ENCODE measurements at places on chromosomes 2 and 18.

DNA sequence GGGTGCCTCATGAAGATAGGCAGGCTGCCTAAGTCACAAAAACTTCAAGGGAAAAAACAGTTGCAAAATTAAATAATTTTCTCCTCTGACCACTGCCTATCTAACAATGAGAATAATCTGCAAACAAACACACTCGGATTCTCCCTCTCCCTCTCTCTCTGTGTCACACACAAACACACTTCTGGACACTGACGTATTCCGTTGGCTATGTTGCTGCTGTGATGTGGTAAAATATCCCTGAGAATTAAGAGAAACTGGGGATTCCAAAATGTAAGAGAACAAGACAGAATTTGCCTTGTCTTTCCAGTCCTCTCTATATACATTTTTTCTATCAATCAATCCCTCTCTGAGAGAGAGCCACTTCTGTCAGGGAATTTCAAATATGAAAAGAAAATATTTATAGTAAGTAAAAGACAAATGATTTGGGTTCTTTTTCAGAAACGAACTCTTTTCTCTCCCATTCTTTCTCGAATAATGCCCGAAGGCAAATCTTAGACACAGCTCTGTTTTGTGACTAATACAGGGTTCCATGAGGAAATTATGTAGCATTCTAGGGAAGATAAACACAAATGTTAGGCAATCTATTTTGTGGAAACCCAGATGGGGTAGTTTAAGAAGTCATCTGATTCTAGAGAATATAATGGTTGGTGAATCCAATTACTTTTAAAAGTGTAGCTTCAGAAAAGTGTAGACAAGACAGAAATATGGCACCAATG, 310.3 kb upstream of the CYP26B1 start:
- DNase-seq, result no peak

DNA sequence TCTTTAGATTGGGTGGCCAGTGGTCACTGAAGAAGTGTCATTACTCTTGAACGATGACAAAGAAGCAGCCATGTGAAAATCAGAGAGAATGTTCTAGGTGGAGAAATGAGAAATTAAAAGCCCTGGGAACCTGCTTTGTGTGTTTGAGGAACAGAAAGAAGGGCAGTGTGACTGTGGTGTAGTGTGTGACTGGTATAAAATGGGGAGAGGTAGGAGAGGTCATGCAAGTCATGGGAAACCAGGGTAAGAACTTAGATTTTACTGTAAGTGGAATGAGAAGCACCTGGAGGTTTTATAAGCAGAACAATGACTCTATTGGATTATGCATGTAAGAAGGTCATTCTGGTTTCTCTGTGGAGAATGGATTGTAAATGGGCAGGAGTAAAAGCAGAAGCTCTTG, 12.2 kb downstream of the ICOS start:
- no peak for DNase-seq

GRCh38 chr2:40405465-40405864, 46.4 kb downstream of the SLC8A1 start:
- DNase-seq, result no peak

DNA sequence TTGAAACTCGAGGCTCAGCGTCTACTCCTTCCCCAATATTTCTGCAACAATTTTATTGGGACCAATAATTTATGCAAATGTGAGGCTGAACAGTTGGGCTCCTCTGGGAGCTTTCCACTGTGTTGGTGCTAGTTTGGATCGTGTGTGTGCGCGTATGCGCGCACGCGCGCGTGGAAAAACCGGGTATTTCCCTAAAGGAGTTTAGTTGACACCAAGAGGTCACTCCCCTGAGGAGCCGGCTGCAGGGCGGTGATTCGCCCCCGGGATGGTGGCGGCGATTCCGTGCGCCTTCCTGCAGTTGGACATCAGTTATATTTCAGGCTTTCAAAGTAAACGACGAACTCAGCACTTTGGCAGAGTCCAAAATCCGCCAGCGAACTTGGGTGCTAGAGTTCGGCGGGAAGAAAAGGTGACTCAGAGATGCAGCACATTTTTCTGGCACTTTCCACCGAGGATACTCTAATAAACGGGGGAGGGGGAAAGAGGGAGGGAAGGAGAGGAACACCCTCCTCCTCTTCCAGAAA, 186.5 kb upstream of the FANCL start:
- DNase-seq, result no peak

- no peak for DNase-seq
These were observed 7.2 kb upstream of the GPC1 start for GRCh38 chr2:240428245-240428644.

DNA sequence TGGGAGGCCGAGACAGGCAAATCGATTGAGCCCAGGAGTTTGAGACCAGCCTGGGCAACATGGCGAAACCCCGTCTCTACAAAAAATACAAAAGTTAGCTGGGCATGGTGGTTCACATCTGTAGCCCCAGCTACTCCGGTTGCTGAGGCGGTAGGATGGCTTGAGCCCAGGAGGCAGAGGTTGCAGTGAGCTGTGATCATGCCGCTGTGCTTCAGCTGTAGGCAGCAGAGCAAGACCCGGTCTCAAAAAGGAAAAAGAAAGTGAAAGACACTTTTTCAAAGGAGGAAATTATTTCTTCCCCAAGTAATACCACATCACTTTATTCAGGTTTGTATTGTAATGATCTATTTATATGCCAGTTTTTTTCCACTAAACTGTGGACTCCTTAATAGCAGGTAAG, 35.7 kb upstream of the TAF4B start:
- DNase-seq, result no peak

GRCh38 chr2:149132339-149132738, 93.8 kb downstream of the LYPD6B start:
- no peak for DNase-seq

DNA sequence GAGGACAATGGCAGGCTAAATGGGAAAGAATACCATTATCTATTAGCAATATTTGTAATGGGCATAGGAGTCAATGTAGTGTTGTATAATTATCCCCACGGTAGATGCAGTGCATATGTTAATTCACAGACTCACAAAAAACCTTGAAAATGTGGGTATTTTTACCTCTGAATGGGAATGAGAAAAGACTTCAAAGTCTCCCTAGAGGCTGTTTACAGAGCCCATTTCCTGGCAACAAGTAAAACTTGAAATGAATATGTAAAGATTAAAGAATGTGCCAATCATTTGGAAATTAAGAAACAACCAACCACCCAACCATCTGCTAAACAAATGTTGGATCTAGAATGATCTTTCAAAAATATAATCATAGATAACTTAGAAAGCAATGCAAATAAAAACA, 27.1 kb downstream of the TRPM8 start:
- DNase-seq, result no peak

- no peak for DNase-seq
These were observed 12.2 kb downstream of the SH3BP4 start for GRCh38 chr2:234963773-234964615.

DNA sequence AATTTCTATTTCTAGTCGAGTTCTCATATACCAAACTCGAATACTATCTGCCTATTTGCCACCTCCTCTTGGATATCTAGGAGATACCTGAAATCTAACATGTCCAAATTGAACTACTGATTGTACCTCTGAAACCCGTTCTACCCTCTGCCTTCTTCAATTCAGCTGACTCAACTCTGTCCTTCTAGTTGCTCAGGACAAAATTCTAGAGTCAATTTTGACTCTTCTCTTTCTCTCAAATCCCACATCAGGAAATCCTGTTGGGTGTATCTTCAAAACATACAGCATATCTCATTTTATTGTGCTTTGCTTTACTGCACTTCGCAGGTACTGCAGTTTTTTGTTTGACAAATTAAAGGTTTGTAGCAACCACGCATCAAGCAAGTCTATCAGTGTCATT, 137.8 kb downstream of the ZAP70 start:
- no peak for DNase-seq

GRCh38 chr2:175393851-175394250, 212.3 kb upstream of the ATP5MC3 start:
- DNase-seq, result no peak

DNA sequence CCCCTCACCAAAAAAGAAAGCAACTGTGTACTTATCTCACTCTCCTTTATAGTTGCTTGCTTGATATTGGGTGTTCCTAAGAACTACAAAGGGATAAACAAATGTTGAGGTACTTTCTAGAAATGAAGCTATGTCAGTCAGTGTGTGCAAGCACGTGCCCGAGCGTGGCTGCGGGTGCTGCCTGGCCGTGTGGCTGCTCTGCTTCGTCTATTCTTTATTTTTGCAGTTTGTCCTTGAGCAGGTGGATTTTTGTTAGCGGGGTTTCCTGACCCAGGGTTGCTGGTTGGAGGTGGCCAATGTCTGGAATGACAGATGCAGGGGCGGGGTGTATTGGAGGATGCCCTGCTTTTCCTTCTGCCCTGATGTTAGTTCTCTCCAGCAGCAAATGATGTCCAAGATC, 62.6 kb downstream of the ACOXL start:
- no peak for DNase-seq

- no peak for DNase-seq
These were observed 219.8 kb downstream of the DPP10 start for GRCh38 chr2:114661971-114662939.

DNA sequence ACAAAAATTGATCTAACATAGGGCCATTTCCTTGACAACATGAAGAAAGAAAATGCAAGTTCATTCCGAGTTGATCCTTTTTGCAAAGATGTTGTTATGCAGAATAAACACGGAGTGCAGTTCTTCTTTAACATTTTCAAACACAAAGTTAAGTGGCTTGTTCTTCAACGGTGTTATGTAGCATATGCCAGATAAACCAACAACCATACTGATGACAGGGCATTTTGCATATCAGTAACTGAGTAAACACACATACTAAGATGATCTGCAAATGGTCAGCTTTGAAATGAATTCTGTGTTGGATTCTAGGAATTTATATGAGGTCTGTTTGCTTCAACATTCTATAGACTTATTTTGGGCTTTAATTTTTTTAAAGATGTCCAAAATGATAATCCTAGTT, 266.4 kb downstream of the GPD2 start:
- no peak for DNase-seq

DNA sequence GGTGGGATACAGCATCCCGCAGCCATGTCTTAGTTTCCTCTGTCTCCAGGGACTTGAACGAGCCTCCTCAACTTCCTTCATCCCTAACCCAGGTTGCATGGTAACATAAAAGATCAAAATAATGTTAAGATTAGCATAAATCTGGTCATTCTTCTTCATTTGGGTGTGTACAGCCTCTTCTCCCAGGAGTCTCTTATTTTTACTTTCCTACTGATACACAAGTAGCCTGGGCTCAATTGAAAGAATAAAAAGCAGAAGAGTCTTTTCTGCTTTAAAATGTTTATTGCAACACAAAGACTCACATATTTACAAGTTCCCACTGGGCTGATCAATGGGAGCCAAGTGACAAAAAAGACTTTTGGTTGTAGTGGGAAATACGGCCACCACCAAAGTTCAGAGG, 137.9 kb upstream of the PID1 start:
- DNase-seq, result no peak
